CD4-positive, CD25-positive, alpha-beta regulatory T cell (primary cell): ENCODE measurements at places on chromosomes 13 and 19.

- no peak for DNase-seq
Measured at GRCh38 chr13:32334671-32335070, 19.4 kb downstream of the BRCA2 start.

GRCh38 chr13:40217675-40218074 lies 448.8 kb downstream of the FOXO1 start:
- DNase-seq: no peak

GRCh38 chr19:810883-811489 lies 10.8 kb downstream of the PLPPR3 start:
- DNase-seq: no peak

- DNase-seq: no peak
Measured at GRCh38 chr13:25673711-25674110, 301.9 kb downstream of the ATP8A2 start.
